ENCODE measurements at places on chromosomes 4 and X.

- no peak for DNase-seq
Observed at GRCh38 chr4:27085396-27085795, 224.8 kb downstream of the STIM2 start.

DNA sequence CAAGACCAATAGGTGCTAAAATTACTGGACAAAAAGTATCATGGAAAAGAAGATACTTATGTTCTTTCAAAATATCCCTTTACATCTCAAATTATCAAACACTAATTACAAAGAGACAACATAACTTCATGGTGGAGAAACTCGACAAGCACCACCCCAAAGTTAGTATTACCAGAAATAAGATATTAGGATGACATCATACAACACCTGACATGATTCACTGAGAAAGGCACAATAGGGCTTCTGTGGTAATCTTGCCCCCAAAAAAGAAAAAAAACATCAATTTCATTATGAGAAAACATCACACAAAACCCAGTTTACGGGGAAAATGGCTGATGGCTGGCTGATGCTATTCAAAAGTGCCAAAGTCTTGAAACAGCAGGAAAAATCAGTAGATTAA is 1781.7 kb upstream of the PCDH10 start:
- DNase-seq: no peak

DNA sequence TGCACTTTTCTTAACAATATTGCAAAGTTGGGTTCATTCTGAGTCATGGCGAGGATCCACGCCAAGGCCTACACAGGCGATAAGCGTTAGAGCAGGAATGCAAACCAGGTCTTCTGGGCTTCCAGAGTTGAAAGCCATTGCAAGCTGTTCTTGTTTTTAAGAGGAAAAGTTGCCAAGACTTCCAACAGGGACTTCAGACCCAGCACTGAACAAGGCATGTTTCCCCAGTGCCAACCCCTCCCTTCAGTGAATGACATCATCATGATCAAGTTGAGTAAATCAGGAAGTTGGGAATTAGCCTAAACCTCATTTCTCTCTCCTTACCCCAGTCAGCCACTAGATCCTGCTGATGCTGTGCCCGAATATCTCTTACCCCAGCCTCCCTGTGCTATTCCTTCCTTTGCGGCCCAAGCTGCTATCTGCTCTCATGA is 355.1 kb downstream of the HS3ST1 start:
- DNase-seq: no peak

GRCh38 chrX:102995316-102995715 is 58.2 kb downstream of the RAB40AL start:
- no peak for DNase-seq

GRCh38 chr4:121939690-121940089 is 12.2 kb downstream of the TRPC3 start:
- no peak for DNase-seq

GRCh38 chrX:50814701-50815100 is 707 bp upstream of the SHROOM4 start:
- DNase-seq: no peak

- no peak for DNase-seq
Observed at GRCh38 chrX:44972132-44972531, 99.1 kb downstream of the KDM6A start.

Measured in A549 (cell line).